ENCODE measurements at places on chromosomes 6 and 20.

DNA sequence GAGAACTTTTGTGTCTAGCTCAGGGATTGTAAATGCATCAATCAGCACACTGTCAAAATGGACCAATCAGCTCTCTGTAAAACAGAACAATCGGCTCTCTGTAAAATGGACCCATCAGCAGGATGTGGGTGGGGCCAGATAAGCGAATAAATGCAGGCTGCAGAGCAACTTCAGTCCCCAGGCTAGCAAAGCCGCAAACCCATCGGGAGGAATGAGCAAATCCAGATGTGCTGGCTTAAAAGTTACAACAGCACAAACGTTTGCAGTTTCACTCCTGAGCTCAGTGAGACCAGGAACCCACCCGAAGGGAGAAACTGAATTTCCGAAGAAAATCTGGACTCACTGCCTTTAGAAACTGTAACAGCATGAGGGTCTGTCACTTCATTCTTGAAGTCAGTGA lies 21.9 kb upstream of the MBOAT1 start:
- DNase-seq: no peak

- DNase-seq: no peak
Observed at GRCh38 chr20:1196634-1197033, 6.6 kb upstream of the C20orf202 start.

GRCh38 chr6:24149836-24150235 lies 23.8 kb downstream of the NRSN1 start:
- no peak for DNase-seq

DNA sequence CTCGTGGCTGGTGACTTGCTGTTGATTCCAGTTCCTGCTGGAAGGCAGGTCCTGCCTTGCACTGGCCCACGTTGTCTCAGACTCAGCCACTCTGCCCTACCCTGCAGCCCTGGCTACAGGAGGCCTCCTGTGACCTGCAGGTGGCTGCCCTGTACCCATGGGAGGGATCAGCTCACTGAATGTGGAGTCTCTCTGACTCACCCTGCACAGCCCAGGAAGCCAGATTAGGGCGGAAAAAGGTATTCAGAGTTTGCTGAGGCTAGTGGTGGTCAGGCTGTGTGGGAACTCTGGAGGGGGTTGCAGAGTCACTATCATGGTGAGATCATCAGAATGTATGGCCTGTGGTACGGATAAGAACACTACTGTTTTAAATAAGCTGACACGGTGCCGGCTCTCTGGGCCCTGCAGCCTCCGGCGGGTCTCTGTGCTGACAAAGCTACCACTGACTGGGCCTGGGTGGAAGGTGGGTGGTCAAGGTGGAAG lies 24.7 kb upstream of the PYGB start:
- DNase-seq: peak; percentile 54

DNA sequence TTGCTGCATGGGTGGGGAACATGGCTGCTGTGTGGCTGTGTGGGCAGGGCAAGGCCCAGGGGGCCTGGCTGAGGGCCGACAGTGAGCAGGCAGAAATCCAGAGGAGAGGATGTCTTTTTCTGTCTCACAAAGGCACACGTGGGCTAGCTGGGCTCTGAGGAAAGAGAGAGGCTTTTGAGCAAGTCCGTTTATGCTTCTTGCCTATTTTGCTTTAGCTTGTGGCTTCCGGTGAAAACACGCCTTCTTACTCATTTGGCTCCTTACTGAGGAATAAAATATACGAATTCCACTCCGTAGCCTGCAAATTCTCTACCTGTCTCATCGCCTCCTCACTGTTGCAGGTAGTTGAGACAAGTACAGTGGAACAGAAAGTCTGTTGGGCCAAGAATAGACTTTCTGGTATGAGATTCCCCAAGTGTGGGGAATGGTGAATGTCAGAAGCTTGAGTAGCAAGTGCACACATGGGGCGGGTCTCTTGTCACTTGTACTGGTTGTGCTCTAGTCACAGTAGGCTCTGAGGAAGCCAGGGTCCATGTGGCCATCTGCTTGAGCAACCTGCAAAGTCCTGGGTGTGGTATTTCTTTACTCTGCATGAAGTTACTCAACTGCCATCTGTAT lies 28.4 kb downstream of the WRNIP1 start:
- DNase-seq: no peak

DNA sequence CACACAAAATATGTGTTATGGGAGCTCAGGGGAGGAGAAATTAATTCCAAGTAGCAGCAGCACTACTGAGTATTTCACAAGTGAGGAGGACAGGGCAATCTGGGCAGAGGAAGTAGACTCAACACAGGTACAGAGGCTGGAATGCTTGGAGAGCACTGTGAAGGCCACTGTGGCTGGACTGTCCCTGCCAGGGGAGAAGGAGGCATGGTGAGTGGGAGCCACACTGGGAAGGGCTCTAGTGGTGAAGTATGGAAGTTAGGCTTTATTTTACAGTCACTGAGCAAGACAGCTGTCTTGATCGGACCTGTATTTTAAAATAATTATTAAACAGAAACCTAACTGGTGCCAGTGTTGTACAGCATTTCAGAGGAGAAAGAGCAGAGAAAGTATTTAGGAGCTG lies 28.8 kb downstream of the FAM229B start:
- DNase-seq: no peak

- no peak for DNase-seq
Observed at GRCh38 chr6:31559958-31560696, 12.0 kb upstream of the LTA start.

DNA sequence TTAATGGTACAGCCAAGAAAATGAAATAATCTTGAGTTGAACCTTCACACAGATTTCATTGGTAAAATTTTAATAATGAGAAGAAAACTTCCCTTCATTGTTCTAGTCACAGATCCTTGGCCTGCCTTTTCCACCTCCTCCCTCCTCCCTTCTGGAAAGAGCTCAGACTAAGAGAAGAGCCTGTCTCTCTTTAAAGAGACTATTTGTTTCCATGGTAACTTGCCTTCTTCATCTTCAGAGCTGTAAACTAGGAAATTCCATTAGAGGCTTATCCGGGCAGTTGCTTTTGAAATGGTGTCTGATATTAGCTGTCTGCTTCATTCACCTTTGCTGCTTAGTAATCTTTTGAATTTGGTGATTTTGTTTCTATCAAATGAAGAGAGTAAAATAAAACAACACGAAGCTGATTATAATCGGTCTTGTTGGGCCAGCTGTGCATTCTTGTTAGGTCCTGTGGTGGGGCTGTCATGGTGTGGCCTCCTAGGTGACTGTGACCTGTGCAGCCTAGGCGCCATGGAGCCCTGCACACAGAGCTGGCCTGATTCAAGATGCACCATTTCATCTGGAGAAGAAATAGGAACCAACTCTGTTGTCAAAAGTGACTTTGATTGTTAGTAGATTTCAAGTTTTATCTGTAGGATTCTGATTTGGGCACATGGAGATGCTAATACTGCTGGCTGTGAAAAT lies 96.7 kb downstream of the MAP3K7 start:
- DNase-seq: no peak

DNA sequence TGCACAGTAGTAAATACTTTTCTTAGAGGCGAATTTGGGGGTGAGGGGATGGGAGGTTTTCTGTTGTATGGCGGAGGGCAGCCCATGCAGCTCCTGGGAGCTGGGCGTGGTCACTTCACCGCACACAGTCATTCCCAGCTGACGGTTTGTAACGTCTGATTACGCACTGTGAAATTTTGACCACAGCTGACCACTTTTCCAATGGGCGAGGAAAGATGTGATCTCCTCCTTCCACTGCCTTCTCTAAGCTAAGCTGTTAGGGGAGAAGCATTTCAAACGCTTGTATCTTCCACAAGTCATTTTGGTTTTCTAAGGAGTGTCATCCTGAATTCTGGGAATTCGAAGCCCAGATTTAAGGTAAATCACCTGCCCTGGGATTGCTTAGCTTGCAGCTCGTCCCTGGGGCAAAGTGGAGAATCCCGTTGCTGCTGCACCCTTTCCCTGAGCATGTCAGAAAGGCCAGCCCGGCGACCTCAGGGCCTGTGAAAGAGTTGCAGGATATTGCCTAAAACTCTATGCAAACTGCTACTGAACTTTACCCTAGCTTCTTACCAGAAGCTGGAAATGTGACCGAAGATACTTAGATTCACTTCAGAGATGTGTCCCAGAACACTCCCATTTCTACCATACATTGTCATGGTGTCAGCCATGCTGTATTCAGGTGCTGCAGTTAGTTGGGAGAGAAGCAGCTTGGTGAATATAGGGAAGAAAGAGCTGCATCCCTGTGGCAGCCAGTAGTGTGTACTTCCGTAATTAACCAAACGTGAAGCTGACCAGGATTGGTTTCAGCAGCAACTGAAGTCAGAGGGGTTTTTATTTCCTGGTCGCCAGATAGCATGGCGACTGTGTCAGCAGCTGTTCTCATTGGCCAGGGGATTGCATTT lies 58.9 kb downstream of the RREB1 start:
- peak; percentile 67 for DNase-seq

DNA sequence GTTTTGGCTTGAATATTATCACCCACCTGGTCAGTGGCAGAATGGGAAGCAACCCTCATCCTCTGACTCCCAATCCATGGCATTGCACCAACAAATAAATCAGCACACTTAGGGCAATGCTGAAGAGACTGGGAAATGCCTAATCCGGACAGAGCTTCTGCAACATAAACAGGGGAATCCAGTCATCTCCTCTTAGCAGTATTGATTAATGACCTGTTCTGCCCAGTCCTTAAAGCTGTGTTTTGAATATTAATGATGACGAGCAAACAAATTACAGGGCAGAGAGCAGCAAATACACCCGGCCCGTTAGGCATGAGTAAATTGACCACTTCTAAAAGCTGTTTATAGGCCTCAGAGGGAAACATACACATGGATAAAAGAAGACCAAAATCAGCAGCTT lies 77.0 kb upstream of the B3GAT2 start:
- DNase-seq: no peak

GRCh38 chr20:5770987-5771318 lies 20.8 kb downstream of the SHLD1 start:
- no peak for DNase-seq

DNA sequence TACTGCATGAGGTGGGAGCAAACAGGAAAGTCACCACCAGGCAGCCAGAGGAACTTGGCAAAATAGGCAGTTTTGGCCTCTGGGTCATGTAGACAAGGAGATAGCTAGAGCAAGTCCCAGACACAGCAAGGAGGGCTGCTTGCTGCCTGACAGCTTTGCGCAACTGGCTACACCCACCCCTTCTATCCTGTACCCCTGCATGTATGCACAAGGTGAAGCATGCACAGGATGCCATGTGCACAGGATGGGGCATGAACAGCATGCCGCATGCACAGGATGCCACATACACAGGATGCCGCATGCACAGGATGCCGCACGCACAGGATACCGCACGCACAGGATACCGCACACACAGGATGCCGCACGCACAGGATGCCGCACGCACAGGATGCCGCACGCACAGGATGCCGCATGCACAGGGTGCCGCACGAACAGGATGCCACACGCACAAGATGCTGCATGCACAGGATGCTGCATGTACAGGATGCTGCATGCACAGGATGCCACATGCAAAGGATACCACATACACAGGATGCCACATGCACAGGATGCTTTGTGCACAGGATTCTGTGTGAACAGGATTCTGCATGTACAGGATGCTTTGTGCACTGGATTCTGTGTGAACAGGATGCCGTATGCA lies 104.9 kb upstream of the IYD start:
- DNase-seq: no peak

GRCh38 chr6:144844596-144844995 lies 559.5 kb downstream of the UTRN start:
- no peak for DNase-seq

GRCh38 chr6:156773476-156773875 lies 3.7 kb upstream of the ARID1B start:
- DNase-seq: no peak

DNA sequence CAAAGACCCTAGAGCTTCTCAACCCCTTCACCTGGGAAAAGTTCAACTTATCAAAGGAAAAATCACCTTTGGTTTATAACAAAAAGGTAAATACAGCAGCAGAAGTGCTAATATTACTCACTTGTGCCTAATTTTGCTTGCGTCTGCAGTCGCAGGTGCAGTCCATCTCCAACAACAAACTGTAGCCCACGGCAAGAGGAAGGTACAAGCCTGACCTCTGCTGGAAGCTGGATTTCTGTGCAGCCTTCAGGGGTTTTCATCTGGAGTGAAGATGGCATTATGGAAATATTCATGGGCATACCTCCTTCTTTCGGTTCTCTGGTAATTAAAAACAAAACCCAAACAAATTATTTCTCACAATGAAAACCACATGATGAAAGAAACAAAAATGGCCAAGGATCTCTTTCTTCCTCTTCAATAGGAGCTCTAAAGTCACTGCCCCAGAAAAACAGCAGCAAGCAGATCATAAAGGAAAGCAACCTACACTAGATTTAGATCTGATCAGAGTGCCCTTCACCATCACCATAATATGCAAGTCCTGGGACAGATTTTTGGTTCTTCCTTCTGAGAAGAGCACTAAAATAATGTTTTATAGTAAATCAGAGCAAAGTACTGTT lies 7.8 kb downstream of the UBE3D start:
- no peak for DNase-seq

DNA sequence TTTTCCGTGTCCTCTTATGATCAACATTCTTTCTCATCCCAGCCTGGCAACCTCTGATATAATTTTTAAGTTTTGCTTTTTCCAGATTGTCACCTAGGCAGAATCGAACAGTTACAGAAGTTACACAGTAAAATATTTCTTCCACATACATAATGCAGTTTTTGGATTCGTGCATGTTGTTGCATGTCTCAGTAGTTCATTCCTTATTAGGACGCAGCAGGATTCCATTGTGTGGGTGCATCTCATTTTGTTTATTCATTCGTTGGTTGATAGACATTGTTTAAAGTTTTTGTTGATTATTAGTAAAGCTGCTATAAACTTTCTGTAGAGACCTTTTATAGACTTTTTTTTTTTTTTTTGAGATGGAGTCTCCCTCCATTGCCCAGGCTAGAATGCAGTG lies 284.3 kb upstream of the FERMT1 start:
- no peak for DNase-seq

- no peak for DNase-seq
Observed at GRCh38 chr6:125834348-125834747, 43.6 kb downstream of the NCOA7 start.

DNA sequence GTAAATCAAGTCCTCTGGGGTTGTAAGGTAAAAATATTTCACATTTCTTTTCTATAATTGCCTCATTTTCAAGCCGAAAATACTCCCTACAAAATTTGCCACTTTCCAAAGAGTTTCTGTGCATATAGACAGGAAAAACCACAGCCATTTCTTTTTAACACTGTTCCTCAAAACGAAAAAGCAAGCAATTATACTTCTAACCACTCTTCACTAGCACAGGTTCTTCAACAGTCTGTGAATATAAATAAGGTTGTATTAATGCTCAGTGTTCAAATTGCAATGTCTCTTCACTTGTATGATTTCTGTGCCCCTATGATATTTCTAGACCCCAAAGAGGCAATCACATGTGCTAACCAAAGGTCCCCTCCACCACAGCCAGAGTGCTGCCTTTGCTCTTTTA lies 206.0 kb downstream of the SIM1 start:
- no peak for DNase-seq

GRCh38 chr6:135627092-135627715 lies 129.7 kb upstream of the AHI1 start:
- DNase-seq: no peak

DNA sequence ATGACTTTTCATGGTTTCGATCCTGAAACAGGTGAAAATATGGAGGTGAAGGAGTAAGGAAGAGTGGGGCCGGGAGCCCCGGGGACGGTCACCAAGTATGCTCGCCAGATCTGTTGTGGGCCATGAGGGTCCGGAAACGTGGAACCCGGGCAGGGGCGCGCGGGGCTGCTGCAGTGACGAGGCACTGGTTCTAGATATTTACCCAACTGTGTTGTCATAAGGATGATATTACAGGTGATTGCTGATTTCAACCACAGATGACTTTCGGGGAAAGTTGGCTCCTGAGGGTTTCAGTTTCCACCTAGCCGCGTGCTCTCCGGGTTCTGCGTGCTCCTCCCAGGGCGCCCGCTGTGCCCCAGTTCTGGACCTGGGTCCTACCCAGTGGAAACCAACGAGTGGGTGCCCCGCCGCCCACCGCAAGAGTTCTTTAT lies 12.2 kb downstream of the RAET1G start:
- DNase-seq: no peak
